Stimulated activated CD8-positive, alpha-beta memory T cell treated with anti-CD3 and anti-CD28 coated beads, Interleukin-4, amount 100 ng/mL, for 4 hours (primary cell): ENCODE measurements at places on chromosomes 7 and 10.
A peak's percentile ranks its signal among the peaks of the same experiment; 100 is the strongest.

GRCh38 chr7:1761097-1761496 lies 91.0 kb downstream of the ELFN1 start:
- DNase-seq: no peak

DNA sequence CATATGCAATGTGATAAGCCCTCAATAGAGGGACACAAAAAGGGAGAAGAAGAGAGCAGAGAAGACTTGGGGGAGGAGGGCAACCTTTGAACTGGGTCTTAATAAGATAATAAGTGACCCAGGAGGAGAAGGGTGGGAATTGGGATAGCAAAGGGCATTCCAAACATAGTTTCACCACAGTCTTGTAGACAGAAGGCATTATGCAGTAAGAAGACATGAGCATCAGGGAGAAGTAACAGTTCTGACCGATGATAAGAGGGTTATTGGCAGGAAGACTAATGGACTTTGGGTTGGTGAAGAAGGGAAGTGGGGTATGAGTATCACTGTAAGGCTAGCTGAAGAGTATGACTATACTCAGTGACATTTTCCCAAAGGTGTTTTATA lies 63.6 kb downstream of the TES start:
- DNase-seq: no peak

DNA sequence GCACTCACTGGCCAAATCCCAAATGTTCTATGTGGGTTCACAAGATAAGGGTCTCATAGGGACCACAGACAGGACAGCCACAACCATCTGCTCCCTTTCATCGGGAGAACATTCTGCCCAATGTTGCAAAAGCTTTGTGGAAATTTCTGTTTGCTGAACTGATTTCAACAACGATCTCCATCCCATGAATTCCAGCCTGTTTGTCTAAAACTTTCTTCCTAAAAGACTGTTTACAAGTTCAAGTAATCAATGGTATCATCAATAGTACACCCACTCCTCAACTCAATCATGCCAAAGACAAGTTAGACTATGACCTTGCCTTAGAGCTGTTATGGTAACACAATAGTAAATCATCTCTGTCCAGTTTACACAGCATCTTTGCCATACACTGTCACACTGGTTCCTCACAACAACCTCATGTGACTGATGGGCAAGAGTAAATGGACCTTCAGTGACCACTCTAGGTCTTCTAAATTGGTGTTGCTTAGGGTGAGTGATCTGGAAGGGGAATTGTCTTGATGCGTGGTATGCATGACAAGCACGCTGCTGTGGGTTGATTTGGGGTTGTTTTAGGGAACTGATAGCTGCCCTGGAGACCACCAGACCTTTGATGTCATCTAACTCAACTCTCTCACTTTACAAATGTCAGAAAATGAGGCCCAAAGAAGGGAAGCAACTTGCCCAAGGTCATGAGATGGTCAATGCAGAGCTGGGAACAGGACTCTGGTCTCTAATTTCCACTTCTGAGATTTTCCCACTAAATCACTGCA lies 95.1 kb downstream of the PPP1R3C start:
- no peak for DNase-seq

DNA sequence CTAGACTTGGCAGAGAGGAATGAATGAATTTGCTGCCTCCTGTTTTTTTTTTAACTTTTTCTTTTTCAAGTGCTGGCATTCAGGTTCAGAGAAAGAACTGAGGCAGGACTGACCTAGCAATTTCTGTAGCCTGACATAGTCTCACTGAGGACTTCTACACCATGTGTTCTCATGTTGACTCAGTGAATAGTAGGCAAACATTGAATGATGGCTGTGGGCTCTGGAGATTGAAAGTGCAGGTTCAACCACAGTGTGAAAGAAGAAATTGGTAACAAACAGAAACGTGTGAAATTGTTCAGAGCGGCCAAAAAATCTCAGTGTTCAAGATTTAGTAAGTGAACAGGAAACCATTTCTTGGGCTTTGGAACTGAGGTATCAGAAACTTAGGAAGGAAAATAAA lies 322.4 kb upstream of the GHITM start:
- DNase-seq: no peak

DNA sequence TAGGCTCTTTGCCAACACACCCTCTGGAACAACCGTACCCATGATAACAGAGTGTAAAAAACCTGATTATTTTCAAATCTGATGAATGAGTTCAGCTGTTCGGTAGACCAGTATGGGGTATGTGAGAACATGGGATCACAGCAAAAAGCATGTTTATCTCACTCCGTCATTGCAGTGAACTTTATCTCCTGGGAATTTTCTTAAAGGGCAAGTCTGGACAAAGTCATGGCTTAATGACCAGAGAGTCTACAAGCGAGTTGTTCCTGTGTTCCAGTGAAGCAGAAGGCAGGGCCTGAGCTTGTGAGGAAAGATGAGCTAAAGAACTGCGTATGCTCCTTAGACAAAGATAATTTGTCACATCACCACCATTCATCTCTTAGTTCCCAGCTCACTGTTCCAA lies 219.7 kb downstream of the TRIL start:
- DNase-seq: no peak

- DNase-seq: no peak
Observed at GRCh38 chr10:5882961-5883360, 6.7 kb downstream of the ANKRD16 start.

DNA sequence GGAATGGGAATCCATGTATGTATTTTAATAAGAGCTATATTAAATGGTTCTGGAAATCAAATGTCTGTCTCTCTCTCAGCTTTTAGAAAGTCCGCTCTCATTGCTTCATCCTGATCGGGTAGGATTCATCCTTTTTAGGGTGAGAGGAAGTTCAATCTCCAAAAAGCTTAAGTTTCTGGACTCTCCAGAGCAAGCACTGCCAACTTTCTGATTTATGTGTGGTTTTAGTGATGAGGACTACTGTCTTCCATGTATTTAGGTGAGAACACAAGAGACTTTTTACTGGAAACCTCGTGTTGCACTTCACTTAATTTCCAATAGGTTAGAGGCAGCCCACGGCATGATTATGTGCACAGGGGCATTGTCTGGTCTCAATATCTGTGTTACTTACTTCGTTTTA lies 267.9 kb downstream of the SUGCT start:
- no peak for DNase-seq

DNA sequence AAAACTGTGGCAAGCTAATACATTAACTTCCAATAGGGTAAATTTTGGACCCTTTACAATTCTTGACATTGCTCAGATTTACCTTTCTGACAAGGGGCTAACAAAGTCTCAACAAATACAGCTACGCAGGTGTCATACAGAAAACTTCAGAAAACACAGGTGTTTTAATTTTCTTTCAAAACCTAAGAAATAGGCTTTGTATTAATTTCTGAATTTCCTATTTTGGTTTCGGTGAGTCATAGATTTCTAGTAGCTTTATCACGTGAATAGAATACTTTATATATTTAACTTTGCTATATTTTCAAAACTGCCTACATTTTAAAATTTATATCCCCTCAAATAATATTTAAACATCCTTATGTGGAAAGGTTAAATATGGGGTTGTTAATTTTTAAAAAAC lies 215.3 kb downstream of the DGKB start:
- DNase-seq: no peak

DNA sequence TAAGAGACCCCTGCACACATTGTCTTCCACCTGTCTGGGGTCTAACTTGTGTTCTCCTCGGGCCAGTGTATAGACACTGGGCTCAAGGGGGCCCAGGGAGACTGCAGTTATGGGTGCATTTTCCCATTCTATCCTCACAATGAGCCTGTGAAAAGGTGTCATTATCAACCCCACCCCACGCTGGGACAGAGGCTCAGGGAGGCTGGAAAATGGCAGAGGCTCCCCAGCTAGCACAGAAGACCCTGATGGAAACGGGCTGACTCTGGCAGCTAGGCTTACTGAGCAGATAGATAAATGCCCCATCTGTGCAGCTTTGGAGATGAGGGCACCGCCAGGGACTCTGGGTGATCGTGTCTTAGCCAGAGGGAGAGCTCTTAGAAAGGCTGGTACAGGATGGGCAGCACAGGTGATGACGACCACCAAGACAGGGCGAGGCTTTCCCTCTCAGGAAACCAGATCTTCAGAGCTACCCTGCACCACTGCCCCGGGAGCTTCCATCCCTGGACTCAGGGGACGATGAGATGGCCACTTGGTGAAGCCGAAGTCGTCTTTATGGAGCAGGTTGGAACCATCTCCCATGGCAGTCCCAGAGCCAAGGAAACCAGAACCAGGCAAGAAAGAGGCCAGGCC lies 58.2 kb upstream of the CHST15 start:
- no peak for DNase-seq

- DNase-seq: no peak
Observed at GRCh38 chr10:104092749-104093148, 7.1 kb upstream of the COL17A1 start.

- no peak for DNase-seq
Observed at GRCh38 chr10:99938563-99938962, 71.2 kb downstream of the DNMBP start.

DNA sequence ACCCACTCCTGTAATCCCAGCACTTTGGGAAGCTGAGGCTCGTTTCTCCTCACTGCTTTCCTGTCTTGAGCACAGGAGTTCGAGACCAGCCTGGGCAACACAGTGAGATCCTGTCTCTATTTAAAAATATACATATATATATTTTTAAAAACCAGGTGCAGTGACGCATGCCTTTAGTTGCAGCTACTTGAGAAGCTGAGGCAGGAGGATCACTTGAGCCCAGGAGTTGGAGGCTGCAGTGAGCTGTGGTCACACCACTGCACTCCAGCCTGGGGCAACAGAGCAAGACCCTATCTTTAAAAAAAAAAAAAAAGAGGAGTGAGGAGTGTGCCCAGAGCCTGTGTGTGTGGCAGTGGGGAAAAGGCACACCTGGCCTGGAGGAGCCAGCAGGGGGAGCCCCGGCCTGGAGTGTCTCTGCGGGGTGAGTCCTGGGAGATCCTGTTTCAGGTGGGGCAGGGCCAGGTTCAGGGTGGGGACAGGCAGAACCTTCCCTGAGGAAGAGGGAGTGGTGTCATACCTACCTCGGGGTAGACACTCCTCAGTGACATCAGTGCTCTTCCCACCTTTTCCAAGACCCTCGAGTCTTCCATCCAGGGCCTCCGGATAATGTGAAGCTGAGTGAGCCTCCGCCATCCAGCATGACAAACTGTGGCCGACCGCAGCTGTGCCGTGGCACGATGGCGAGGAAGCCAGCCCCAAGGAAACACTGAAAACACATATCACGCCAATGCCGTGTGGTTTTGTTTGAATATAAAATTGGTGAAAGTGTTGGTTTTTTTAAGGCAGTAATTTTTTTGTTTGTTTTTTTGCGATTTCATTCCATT lies 9.0 kb upstream of the ARPC1B start:
- no peak for DNase-seq

DNA sequence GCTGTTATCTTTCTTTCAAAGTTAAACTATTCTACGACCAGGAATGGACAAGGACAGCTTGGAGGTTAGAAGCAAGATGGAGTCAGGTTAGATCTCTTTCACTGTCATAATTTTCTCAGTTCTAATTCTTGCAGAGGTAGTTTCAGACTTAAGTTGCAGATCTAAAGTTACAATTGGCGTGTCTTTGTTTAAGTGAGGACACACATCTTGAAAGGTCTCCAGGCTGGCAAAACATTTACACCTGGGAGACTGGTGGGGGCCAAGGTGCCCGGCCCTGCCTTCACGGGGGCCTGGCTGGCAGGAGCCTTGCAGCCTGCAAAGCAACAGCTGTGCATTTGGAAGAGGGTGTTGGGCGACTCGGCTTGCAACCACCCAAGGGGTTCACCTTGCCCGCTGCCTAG lies 1.7 kb upstream of the DYNC2I1 start:
- DNase-seq: no peak

- DNase-seq: no peak
Observed at GRCh38 chr10:71067098-71067740, 145.2 kb upstream of the UNC5B start.

- no peak for DNase-seq
Observed at GRCh38 chr7:27197137-27198042, 2.5 kb downstream of the HOXA13 start.

GRCh38 chr7:102291056-102291915 lies 4.6 kb downstream of the SH2B2 start:
- DNase-seq: peak; percentile 31

- DNase-seq: no peak
Observed at GRCh38 chr10:121804460-121804859, 123.4 kb downstream of the ATE1 start.

DNA sequence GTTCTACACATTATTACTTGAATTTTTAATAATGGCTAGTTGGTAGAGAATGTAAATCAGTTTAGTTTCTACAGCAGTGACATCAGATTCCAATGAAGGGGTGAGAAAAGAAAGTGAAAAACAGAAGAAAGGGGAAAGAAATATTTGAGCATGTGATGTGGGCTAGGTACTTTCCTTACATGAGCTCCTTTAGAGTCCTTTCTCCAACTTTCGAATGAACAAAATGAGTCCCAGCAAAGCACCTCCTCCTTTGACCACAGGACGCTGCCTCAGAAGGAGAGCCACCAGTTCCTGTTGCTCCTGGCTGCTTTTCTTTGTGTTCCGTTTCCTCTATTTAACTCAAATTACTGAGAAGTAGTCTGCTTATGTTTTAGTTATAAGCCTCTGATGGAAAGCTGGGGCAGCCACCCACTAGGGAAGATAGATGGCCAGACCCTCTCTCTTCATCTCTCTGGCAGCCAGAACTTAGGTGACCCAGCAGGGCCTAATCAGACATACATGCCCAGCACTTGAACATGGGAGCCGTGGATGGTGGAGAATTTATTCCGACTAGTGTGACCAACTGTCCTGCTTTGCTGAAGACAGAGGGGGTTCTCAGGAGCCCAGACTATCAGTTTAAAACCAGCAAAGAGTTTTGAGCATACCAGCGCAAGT lies 82.4 kb upstream of the NME8 start:
- no peak for DNase-seq

GRCh38 chr7:66379542-66380160 lies 174.5 kb downstream of the TPST1 start:
- no peak for DNase-seq

DNA sequence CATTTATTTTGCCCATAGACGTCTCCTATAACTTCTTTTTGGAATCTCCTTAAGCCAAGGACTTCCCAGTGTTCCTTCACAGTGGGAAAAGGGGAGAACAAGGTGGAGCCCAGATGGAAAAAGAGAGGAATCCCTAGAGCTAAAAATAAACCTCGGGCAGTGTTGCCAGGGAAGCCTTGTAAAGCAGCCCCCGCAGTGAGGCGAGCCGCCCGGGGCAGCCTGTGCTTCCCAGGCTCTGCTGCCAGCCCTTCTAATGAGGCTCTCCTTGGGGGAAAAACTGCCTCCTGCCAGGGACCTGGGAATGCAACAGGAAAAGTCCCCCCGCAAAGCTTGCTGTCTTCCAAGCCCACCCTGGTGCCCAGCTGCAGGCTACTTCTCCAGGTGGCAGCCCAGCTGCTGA lies 71.7 kb downstream of the SH3PXD2A start:
- DNase-seq: no peak

GRCh38 chr10:97321032-97321803 lies 2.1 kb downstream of the FRAT1 start:
- no peak for DNase-seq

GRCh38 chr10:64444564-64444963 lies 923.4 kb downstream of the REEP3 start:
- DNase-seq: no peak

GRCh38 chr10:58013406-58013805 lies 254.3 kb downstream of the IPMK start:
- no peak for DNase-seq
